SK-MEL-5 (cell line): ENCODE measurements at places on chromosomes 5 and 9. TPM values are rescaled to one million over a fixed set of nuclear protein-coding genes. Genes with fewer than 3 reads are reported as not detected.
A peak's percentile ranks its signal among the peaks of the same experiment; 100 is the strongest.

GRCh38 chr5:66741394-66741793, 145.2 kb downstream of the MAST4 start:
- no peak for DNase-seq

- DNase-seq, result no peak
Measured at GRCh38 chr5:79585116-79585515, 27.1 kb upstream of the TENT2 start.

GRCh38 chr5:56126487-56127179, 106.5 kb downstream of the ANKRD55 start:
- peak; percentile 26 for DNase-seq

GRCh38 chr5:180126716-180127681, 55.4 kb upstream of the RNF130 start:
- no peak for DNase-seq

The CDC20B gene
- total RNA-seq, result 0.21 and 0.35 TPM in 2 replicates

- no peak for DNase-seq
Measured at GRCh38 chr5:39058178-39058921, 15.8 kb downstream of the RICTOR start.

DNA sequence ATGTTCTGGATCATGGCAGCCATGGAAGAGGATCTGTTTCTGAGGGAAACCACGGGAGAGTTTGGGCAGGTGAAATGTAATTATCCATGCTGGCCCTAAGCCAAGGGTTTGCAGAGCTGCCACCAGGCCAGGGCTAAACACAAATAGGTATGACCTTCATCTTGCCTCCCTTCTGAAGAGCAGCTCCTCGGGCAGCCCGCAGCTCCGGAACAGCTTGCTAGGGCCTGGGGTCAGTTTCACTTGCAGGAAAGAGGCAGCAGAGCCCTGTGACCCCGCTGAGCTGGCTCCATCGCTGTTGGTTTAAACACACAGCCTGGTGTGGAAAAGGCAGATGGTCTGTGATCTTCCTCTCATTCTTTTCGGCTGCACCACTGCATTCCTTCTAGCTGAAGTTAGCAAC, 141.4 kb downstream of the TMEM38B start:
- no peak for DNase-seq

GRCh38 chr9:134864821-134865190, 15.8 kb upstream of the FCN2 start:
- no peak for DNase-seq

DNA sequence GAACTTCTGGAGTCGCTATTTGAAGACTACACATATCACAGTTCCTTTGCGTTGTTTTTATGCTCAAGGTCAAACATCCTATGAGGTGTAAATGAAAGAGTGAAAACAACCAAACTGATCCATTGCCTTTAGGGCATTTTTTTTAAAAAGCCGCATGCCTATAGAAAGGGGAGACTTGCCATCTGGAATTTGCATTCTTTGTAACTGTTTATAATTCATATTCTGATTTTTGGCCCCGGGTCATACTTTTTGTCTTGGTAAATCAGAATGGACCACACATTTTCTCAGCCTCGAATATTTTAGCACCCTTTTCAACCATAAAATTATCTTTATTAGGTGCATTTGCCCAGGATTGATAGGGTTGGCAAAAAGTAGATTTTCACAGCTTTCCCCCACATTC, 188.0 kb downstream of the GOLPH3 start:
- no peak for DNase-seq

DNA sequence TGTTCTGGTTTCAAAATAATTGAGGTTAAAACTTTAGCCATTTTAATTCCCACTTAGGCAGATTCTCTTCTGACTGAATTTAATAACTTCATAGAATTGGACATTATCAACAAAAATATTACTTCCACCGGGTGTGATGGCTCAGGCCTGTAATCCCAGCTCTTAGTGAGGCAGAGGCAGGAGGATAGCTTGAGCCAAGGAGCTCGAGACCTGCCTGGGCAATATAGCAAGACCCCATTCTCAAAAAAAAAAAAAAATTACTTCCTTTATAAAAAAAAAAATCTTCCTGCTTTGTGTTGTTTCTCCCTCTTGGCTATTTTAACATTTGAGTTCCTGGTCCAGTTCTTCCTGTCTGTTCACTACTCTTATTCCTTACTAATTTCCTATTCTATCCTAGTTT, 18.0 kb downstream of the APC start:
- no peak for DNase-seq

GRCh38 chr9:13942201-13942600, 371.7 kb downstream of the NFIB start:
- DNase-seq, result no peak

The SNCB gene
- 0.11 and 0.26 TPM in 2 replicates for total RNA-seq

The RANBP3L gene
- total RNA-seq, result 0.05 TPM in 1 of 2 replicates, not detected in the other

The CRB2 gene
- not detected in 2 replicates for total RNA-seq

DNA sequence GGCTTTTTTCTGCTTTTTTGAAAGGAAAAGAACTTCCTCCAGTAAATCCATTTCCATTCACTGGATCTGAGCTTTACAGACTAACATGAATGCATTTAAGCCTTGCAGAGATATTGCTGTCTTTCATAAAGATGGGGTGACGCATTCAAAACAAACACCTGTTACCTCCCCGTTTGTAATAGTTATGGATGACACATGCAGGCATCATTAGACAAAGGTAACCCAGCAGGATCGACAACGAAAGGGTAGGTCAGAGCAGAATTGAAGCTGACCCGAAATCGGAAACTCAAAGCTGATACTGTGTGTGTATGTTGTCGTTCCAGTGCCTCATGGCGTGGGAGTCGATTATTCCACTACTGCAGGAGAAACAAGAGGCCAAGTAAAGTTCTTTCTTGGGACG, 22.2 kb downstream of the SLC46A2 start:
- DNase-seq, result no peak

- no peak for DNase-seq
Measured at GRCh38 chr5:56670916-56671315, 144.4 kb upstream of the MAP3K1 start.

- no peak for DNase-seq
Measured at GRCh38 chr5:179553875-179554274, 3.5 kb downstream of the RUFY1 start.

DNA sequence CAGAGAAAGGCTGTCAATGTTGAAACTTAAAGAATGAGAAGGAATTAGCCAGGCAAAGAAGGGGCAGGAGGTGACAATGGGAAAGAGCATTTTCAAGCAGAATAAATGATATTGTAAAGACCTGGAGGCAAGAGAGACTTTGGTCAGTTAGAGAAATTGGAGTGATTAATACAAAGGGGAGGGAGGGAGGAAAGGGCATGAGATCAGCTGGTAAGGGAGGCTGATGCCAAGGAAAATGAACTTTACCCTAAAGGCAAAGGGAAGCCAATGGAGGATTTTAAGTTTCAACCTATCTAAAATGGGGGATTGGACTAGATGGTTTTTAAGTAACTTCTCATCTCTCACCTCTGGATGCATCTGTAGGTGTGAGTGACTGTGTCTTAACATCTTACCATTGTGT, 23.3 kb downstream of the C5 start:
- no peak for DNase-seq
